MG63 (cell line): ENCODE measurements at places on chromosomes 2 and 18. TPM values are rescaled to one million over a fixed set of nuclear protein-coding genes. Genes with fewer than 3 reads are reported as not detected.

GRCh38 chr18:58497845-58498244 lies 131.0 kb downstream of the ALPK2 start:
- no peak for DNase-seq

The D2HGDH gene
- total RNA-seq: 18.7 and 28.1 TPM in 2 replicates

DNA sequence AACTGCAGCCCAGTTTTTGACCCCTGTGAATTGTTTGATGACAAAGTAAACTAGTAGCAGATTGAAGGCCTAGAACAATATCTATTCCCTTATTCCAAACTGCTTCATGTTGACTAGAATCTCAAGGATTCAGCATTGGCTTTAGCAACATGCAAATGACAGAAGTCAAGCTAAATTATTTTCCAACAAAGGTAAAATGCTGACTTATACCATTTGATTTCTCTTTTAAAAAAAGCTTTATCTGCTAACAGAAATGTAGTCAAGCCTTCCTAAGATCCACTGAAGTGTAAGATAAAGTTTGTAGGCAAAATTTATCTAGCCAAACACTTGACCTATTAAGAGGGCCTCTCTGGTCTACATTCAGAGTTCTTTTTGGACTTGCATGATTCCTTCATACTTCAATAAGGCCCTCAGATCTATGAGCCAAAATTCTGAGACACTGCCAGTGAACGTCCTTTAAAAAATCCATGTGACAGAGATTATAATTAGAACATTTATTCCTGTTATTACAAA lies 9.5 kb upstream of the CYBRD1 start:
- no peak for DNase-seq

The FIGN gene
- 0.07 and 0.16 TPM in 2 replicates for total RNA-seq
